ENCODE measurements at places on chromosomes 3 and 15.

DNA sequence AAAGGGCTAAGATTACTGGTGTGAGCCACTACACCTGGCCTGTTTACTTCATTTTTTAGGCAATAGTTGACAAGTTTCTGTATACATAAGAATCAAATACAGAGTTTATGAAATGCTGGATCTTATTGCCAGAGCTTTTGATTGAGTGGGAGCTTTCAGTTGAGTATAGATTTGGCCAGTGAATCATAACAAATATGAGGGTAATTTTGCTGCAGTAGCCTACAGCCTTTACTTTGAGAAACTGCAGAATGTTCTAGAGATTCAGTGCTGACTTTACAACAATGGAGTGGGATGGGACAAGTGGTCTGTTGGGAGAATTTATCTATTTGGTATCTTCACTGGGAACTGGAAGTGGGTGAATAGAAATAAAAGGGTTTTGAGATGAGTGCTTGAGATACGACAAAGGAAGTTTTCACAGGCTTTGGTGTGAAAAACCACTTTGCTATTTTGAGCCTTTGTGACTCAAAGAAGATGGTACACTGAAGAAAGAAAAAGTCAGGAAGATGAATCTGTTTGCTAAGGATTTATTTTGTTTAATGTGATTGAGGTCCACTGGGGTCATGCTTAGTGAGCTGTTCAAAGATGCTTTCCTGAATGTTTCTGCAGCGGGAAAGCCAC, 227.8 kb downstream of the UBE2E2 start:
- no peak for DNase-seq

GRCh38 chr3:32432045-32432710, 40.5 kb downstream of the CMTM7 start:
- DNase-seq, result no peak

GRCh38 chr3:160780245-160780644, 24.2 kb downstream of the PPM1L start:
- no peak for DNase-seq

DNA sequence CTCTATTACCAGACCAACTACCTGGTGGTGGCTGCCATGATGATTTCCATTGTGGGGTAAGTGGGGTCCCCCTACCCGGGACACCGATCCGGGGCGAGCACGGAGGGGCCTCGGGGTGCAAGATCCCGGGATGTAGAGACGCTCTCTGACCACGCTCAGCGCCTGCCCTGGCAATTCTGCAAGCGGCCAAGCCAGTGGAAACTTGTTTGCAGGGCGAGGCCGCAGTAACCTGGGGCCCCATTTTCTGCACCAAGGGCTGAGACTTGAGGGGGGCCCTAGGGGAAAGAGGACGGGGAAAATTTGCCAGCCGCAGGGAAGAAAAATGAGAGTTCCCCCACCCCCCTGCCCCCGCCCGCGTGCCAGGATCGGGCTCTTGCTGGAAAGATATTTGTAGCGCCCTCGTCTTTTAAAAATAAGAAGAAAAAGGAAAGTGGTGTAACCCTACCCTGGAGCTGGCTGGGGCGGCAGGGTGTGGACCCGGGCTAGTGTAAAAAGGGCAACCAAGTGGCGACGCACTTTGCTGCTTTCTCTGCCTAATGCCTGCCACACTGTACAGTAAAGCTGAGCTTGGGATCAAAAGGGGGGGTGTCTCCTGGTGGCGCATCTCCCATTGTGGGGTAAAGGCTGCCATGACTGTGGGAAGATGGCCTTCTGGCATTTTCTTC, 563 bp downstream of the ARL6IP5 start:
- DNase-seq, result no peak

DNA sequence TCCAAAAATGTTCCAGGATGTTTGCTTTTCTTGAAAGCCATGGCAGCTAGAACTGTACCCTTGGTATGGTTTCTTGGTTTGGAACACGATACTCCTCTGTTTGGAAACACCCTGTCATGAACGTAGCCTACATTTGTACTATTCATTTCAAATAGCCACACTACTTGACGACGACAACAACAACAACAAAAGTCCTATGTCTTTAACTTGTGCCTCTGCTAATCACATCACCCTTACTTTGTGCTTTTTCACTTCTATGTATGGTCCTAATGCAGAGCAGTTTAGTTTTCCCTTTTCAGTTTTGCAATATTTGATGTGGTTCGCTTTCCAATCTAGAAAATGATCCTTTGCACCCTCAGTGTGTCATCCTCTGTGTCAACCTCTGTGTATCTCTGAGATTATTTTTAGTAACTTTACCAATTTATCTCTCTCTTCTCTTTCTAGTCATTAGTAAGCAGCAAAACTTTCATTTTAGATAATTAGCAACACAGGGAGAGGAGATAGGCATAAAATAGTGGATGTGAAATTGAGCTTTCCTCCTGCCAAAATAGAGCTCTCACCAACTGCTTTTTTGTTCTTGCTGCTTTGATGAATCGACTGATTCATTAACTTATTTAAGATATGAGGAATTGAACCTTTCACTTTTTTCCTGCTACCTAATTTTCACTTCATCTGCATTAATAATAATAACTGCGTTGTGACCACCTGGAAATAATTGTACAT, 44.1 kb upstream of the TP63 start:
- no peak for DNase-seq

Data from NCI-H1092 (cell line).